ENCODE measurements at places on chromosomes 4 and X.
A peak's percentile ranks its signal among the peaks of the same experiment; 100 is the strongest.

- DNase-seq: no peak
These were observed 863.3 kb downstream of the CENPC start for GRCh38 chr4:66681962-66682361.

DNA sequence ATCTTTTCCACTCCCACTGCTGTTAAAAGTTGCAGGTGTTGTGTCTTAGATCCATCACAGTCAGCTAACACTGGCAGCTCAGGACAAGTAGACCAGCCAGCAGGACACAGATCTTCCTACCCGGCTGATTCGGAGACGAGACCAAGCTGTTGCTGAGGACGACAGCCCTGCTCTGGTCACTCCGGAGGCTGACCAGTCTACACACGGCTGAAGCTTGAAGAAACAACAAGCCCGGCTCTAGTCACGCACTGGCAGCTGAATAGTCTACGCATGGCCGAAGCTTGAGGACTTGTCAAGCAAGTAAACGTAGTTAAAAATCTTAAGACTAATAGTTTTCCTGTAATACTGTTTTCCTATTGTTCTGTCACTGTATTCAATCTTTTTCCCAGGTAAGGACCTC lies 1.8 kb downstream of the ACOX3 start:
- DNase-seq: no peak

DNA sequence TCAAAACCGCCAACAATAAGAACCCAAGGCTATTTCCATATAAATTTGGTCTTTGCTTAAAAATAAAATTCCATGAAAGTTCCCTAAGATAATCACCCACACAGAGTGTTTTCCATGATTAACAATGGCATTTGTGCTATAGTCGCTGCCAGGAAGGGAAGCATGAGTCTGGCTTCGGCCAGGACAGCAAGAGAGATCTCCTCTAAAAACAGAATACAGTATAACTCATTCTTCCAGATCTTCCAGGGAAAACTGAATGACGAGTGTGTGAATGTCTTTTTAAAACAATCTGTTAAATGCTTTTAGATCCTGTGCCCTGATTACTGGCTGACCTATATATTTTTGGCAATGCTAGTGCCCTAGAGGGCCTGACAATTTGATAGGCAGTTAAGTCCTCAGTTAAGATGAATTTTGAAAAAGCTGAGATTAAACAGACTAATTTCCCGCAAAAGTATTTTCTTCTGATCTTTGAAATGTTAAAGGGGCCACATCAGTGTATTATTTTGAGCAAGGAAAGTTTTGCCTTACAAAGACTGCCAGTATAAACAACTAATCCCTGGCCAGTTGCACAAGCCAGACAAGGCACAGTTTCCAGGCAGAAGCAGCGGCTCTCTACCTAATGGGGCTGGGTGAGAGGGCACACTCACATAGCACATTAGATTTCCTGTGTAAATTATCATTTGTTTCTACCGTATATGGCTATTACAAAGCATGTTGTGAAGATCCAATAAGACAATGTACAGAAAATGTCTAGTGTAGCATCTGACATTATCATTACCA lies 127.3 kb downstream of the DCHS2 start:
- DNase-seq: no peak

- DNase-seq: no peak
These were observed 32.8 kb downstream of the RWDD4 start for GRCh38 chr4:183626168-183626567.

GRCh38 chrX:105488716-105489115 lies 268.2 kb upstream of the TEX13A start:
- no peak for DNase-seq

DNA sequence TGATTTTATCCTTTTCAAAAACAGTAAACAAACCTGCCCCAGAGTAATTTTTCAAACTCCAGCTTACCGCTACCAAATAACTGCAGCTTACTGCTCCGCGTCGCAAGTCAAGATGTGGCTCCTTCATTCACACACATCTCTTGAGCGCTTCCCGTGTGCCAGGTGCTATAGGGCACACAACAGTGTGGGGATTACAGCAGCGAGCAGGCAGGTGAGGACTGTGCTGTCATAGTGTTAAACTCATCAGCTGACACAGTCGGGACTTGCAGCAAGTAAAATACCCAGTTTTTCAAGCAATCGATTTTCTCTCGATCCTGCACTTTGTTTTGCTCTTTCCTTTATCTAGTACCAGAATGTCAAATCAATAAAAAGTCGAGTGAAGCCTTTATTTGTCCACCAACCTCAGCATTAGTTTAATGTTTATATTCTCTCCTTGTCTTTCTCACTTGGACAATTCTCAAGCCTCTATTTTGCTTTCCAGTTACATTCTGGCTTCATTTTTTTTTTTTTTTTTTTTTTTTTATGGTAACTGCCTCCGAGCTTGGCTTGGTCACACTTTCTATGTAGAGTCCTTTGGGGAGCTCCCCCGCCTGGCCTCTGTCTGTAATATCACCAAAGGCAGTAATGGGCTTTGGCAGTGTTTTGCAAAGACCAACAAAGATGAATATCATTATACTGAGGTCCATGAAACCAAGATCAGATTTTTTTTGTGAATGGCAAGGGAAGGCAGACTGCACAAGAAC lies 8.3 kb upstream of the ASB5 start:
- no peak for DNase-seq

- DNase-seq: no peak
These were observed 65.3 kb upstream of the DCLK2 start for GRCh38 chr4:150012851-150013360.

DNA sequence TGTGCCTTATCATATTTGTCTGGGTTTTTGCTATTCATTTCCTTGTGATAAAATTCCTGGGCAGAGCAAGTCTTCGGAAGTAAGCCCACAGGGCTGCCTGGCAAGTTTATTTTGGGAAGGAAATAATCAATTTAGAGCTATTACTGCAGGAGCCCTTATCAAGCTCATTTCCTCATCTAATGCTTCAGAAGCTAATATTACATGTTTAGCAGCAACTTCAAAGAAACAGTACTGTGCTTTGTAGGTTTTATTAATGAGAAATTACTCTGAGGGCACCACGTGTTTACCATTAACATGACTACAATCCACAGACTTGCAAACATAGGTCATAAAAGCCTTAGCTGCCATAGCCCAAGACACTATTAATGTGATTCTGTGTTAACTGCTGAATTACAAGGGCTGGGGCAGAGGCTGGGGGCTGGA lies 540.0 kb downstream of the SPRY1 start:
- no peak for DNase-seq

DNA sequence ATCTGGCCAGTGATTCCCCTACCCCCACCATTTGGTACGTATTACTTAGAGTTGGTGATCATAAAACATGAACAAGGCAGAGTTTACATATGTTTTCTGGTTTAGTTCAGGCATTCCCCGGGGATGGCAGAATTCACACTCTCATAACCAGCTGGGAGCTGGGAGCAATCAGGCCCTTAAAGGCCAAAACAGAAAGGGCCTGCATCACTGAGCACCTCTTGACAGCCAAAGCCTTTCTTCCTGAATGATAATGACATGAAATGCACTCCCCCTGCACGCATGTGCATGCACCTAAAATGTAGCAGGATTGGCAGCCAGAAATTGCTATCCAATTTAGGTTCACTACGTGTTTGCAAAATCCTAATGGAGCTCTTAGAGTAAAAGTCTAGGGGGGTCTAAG lies 235.4 kb downstream of the GPC3 start:
- no peak for DNase-seq

DNA sequence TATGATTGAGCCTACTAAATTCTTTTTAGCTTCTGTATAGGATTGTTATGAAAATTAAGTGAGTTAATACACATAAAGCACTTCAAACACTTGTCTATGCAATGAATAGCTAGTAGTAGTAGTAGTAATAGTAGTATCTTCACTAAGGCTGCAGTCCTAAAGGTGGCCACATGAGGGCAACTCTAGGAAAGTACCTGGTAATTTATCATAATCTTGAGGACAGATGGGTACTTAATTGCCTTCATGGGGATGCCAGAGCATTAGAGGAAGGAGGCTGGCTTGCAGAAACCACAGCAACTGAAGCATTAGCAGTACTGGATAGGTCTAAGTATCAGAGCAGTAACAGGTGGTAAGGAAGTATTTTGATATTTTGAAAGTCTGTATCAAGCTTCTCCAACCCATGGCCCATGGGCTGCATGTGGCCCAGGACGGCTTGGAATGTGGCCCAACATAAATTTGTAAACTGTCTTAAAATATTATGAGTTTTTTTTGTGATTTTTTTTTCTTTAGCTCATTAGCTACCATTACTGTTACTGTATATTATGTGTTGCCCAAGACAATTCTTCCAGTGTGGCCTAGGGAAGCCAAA lies 17.3 kb downstream of the NIPAL1 start:
- peak; percentile 38 for DNase-seq

- DNase-seq: no peak
These were observed 178.4 kb downstream of the TECRL start for GRCh38 chr4:64230709-64231310.

DNA sequence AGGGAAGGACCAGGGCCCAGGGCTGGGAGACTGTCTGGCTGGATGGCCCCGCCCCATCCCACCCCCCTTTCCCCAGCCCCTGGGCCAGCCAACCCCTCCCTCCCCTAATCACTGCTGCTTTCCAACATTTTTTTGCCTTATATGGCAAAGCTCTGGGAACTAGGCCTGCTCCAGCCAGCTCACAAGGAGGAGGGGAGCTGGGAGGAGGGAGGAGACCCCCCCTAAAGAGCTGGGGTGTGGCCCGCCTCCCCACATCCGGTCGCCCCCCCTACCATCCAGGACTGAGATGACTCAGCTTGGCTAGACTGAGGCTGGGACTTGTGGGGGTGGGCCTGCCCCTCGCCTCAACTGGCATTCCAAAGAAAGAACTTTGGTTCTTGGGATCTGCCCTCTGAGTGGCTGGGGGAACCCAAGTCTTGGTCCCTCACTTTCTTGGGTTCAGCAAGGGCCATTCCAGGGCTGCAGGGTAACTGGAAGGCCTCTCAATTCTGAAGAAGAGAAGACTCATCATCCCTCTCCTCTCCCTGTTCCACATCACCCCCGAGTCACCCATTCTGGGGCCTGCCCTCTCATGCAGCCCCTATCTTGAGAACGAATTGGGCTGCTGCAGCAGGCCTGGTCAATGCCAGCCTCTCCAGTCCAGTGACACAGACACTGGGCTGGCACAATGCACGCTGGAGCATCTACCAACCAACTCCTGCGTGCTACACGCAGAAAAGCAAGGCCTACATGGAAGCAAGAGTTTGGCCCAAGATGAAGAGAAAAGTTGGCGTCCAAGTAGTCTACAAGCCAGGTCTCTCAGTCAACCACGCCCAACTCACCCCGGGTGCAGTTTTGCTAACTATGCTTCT lies 4.8 kb downstream of the FLNA start:
- DNase-seq: peak; percentile 75

DNA sequence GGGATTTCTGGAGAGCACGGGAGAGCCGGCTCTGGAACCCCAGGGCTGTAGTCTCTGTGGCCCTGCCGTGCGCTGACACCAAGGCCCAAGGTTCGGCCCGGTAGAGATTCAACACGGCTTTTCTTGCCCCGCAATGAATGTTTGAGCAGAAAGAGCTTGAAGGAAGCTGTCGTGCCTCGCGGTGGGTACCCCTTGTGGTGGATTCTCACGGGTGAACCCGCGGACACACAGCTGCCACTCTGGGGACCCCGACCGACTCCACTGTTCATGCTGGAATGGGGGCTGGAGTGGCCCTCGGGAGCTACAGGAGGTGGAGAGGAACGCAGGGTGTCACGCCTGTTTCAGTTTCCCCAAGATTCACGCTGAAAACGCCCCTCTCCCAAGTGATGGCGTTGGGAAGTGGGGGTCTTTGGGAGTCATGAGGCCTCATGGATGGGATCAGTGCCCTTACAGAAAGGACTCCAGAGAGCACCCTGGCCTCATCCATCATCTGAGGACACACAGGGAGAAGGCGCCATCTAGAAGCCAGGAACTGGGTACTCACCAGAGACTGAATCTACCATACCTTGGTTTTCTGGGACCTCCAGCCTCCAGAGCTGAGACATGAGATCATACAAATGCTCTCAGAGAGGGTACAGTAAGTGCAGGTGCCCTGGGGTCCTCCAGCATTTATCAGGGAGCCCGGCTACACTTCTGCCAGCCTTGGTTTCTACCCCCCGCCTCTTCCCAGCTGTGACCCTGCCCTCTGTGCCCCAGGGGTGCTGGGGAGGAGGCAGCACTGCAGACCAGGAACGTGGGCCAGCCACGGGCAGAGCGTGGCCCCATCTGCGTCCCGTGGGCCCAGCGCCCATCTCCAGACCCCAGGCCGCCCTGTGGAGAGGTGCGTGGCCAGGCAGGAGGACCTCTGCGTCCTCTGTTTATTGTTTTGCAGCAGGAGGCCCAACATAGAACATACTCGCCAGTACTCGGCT lies 6.4 kb downstream of the SLC25A6 start:
- no peak for DNase-seq

GRCh38 chrX:28590396-28590795 lies 3.1 kb downstream of the IL1RAPL1 start:
- DNase-seq: no peak

GRCh38 chr4:155569960-155570515 lies 96.6 kb upstream of the GUCY1A1 start:
- DNase-seq: no peak

DNA sequence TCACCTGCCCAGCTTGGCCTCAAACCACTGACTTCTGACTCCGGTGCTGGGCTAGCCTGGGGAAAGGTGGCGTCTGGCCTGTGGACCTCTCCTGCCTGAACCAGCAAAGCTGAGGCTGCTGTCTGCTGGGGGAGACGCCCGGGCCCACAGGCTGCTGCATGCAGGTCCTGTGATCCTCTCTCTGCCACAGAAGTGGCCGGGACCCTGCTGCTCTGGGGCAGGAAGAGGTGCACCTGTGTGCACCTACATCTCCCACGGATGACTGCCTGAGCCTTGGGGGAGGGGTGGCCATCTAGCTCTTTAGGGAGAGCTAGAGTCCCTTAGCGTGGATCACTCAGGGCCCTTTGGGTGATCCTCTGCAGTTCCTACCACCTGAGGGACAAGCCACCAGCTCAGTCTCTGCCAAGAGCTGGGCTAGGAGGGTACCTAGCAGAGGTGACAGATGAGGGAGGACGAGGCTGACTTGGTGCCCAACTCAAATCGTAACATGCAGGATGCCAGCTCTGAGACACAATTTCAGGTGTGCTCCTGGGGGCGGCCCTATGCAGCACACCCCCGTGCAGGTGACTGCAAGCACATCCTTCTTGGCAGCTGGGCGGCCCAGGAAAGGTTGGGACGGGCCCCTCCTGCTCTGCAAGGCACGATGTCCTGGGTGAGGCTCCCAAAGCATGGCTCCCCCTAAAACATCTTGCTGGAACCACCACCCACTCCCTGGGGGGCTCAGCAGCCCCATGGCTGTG lies 22.5 kb downstream of the LETM1 start:
- no peak for DNase-seq

DNA sequence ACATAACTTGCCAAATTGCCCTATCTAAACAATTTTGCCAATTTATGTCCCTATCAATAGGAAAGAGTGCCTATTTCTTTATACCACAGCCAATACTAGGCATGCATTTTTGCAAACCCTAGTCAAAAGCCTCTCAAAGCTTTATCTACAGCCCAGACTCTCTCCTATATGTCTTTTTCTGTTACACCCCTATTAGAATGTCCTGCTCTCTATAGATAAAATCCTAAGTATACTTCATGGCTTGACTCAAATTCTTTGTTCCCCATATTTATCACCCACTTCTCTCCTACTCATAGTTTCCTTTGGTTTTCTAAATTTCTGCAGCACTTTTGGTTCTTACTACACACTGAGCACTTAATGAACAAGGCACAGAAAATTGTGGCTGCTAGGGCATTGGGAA lies 38.0 kb downstream of the NUP62CL start:
- no peak for DNase-seq

GRCh38 chrX:126580877-126581276 lies 28.3 kb upstream of the DCAF12L1 start:
- DNase-seq: no peak

GRCh38 chrX:115023139-115023538 lies 5.7 kb upstream of the IL13RA2 start:
- no peak for DNase-seq
